AG04450 (cell line): ENCODE measurements at places on chromosomes 1 and 21.

- DNase-seq = no peak
These were observed 891.1 kb downstream of the USP25 start for GRCh38 chr21:16620786-16621320.

- no peak for DNase-seq
These were observed 147.2 kb downstream of the CRB1 start for GRCh38 chr1:197415221-197415620.

GRCh38 chr1:118298397-118298796 is 113.4 kb upstream of the SPAG17 start:
- no peak for DNase-seq

- DNase-seq = no peak
These were observed 4.2 kb downstream of the GOLPH3L start for GRCh38 chr1:150692720-150693119.

DNA sequence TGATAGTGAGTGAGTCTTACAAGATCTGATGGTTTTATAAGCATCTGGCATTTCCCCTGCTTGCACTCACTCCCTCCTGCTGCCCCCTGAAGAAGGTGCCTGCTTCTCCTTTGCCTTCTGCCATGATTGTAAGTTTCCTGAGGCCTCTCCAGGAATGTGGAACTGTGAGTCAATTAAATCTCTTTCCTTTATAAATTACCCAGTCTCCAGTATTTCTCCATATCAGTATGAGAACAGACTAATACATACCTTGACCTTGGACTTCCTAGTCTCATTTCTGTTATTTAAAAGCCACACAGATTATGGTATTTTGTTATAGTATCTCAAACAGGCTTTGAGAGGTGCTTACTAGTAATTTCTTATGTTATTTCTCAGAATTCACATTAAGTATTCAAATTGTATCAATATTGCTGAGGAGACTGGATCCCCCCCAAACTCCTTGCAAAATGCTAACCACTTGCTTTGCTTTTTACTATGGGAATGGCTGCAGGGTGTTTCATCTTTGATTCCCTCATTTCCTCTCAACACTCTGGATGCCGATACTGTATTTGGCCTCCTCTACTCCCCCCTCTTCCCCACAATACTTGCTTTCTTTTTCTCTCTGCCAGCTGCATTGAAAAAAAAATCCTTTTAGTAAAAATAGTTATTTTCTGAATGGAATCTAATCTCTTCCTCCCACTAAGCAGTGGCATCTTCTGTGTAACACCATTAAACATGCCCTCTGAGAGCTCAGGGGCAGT is 96.9 kb upstream of the WLS start:
- no peak for DNase-seq

- no peak for DNase-seq
These were observed 71.8 kb downstream of the ODF2L start for GRCh38 chr1:86324130-86324822.

DNA sequence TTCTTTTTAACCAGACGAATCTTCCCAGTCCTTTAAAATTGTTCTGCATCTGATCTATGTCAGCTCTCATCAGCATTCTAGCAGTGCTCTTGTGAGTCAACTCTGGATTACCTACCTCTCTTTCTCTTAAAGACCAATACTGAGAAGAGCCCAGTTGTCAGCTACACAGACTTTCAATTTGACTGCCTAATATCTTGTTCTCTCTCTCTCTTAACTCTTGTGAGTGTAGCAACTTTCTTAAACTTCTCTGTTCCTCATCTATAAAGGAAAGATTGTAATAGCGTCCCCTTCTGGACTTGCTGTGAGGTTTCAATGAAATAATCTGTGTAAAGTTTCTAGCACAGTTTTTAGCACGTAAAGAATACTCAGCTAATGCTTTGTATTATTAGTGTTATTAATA is 499.3 kb upstream of the ADAMTS5 start:
- DNase-seq = no peak

GRCh38 chr1:200437556-200438203 is 27.8 kb upstream of the ZNF281 start:
- DNase-seq = no peak

DNA sequence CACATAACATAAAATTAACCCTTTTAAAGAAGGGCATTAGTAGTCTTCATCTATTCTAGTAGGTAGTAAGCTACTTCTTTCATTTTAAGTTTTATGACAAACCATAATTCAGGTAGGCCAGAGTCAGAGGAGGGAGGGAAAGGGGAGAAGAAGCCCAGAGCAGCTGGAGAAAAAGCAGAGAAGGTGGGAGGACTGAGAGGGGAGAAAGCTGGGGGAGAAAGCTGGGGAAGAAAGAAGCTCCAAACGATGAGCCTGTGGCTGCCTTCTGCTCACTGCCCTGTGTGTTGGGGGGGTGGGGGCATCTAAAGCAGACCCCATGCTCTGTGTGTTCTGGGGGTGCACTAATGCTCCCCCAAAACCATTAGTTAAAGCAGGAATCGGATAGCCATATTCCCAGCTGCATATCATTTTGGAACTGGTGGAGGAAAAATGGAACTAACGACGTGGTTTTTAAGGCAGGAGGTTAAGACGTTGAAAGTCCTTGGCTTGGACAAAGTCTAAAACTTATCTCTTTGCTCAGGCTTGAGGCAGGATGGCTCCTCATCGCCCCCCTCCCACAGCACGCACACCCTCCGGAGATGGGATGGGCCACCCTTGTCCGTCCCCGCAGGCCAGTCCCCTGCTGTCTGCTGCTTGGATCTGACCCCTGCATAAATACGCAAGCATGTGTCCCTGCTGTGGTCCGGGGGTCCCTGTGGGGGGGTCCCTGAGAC is 184.2 kb downstream of the DYRK1A start:
- no peak for DNase-seq

GRCh38 chr1:218499911-218500310 is 154.8 kb downstream of the TGFB2 start:
- DNase-seq = no peak

- no peak for DNase-seq
These were observed 6.1 kb downstream of the ZNF124 start for GRCh38 chr1:247165674-247166073.

GRCh38 chr1:168654198-168654915 is 74.6 kb downstream of the DPT start:
- DNase-seq = no peak

- DNase-seq = no peak
These were observed 8.1 kb upstream of the INKA2 start for GRCh38 chr1:111747282-111747734.

GRCh38 chr1:92887465-92887864 is 55.6 kb downstream of the RPL5 start:
- DNase-seq = no peak

DNA sequence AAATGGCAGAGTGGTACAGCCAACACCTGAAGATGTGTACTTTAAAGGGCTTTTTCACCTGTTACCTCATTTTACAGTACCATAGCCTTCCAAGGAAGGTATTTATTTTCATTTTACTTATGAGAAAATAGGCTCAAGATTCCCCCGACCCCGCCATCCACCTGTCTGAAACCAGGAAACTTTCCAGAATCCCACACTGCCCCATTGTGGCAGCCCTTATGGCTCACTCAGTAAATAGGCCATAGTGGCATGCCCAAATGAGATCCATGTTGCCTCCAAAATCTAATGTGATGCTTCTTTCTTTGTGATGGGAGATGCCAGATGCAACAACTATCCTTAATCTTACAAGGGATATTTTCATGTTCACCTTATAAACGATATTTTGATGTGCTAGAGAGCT is 97.8 kb downstream of the EBNA1BP2 start:
- DNase-seq = no peak
